Gastroesophageal sphincter (tissue), 4 donors: ENCODE measurements at places on chromosomes 13 and 19.
A peak's percentile ranks its signal among the peaks of the same experiment; 100 is the strongest.

DNA sequence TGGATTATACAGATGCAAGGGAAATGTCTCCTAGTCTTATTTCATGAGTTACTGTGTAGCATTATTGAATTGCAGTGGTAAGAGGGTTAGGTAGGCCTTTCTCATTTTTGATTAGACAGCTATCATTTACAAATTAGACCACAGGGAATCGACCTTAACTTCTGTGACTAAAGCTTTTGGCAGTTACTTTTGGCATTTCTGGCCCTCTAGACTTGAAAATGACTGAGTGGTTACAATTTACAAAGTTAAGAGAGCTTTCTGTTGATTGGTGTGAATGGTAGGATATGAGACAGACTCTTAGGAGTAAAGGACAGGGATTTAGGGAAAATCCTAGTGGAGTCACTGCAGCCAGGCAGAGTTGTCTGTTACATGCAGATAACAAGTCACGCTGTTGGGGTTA is 86.1 kb downstream of the GGACT start:
- ATAC-seq, result no peak

- ATAC-seq, result no peak
Measured at GRCh38 chr19:12834976-12835757, 788 bp upstream of the RTBDN start.

DNA sequence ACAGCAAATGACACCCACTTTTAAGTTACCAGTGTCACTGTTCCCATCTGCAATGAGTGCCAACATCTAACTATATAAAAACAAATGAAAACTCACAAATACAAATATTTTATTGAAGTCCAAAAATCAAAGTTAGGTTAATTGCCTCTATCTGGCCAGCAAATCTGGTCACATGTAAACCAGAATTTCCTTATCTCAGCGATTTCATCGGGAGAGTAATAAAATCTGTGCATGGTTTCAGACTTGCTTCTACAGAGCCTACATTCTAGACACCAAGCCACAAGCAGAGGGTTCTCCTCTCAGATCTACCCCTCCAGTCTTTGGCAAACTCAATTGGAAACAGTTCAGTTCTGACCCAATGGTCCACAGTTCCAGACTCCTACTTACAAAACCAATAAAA is 189.6 kb downstream of the ABCC4 start:
- ATAC-seq, result no peak

DNA sequence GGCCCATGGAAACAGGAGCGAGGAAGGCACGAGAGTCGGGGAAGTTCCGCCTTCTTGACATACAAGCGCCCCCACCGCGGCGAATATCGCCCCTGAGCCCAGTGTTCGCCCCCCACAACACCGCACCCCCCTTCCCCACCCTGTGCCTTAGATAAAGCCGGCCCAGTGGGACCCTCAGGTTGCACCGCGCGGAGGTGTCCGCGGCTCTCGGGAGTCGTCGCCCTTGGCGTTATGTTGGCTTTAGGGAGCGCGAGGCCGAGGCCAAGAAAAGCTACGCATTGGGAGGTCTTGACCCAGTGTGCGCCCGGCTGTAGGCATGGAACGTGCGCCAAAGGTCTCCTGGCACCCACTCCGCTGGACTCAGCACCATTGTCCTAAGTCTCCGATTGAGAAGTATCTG is 603 bp upstream of the ZNF132 start:
- ATAC-seq, result peak; percentile 4

DNA sequence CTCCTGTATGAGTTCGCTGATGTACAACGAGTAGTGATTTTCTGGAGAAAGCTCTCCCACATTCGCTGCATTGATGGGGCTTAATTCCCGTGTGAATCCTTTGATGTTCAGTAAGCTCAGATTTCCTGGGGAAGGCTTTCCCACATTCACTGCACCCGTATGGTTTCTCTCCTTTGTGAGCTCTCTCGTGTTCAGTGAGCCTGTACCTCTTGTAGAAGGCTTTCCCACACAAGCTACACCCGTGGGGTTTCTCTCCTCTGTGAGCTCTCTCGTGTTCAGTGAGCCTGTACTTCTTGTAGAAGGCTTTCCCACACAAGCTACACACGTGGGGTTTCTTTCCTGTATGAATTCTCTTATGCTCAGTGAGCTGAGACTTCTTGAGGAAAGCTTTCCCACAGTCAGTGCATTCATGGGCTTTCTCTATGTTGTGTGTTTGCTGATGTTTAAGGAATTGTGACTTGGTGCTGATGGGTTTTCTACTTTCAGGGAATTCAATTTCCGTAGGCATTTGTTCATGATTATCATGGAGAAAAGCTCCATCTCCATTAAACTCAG is 3.5 kb upstream of the ZNF577 start:
- no peak for ATAC-seq

- ATAC-seq, result no peak
Measured at GRCh38 chr19:1271528-1272422, 2.6 kb downstream of the CIRBP start.

GRCh38 chr13:74005320-74006157 is 128.7 kb downstream of the KLF12 start:
- no peak for ATAC-seq

DNA sequence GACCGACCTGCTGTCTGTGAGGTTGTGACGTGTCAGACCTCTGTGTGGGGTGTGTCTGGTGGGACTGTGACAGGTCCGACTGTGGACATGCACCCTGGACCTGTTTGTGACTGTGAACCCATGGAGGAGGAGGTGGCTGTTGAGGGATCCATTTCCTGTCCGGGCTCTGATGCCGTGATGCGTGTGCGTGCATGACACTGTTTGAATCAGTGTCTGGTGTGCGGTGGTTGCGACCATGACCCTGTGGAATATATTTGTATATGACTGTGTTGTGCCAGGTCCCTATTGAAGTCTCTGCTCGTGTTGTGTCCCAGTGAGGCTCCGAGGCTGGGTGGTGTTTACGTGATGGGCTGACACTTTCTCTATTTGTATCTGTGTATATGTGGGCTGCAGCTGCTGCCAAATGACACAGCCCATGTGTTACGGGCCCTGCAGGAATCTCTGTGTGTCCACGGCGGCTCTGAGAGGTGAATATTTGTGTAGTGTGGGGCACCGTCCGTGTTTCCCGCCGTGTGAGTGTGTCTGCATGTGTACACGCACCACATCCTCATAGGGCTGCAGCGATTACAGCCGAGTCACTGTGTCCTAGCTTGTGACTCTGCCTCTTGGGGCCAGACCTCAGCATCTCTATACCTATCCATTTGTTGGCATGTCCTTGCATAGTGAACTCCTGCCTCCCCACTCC is 18.3 kb downstream of the CCDC97 start:
- no peak for ATAC-seq

DNA sequence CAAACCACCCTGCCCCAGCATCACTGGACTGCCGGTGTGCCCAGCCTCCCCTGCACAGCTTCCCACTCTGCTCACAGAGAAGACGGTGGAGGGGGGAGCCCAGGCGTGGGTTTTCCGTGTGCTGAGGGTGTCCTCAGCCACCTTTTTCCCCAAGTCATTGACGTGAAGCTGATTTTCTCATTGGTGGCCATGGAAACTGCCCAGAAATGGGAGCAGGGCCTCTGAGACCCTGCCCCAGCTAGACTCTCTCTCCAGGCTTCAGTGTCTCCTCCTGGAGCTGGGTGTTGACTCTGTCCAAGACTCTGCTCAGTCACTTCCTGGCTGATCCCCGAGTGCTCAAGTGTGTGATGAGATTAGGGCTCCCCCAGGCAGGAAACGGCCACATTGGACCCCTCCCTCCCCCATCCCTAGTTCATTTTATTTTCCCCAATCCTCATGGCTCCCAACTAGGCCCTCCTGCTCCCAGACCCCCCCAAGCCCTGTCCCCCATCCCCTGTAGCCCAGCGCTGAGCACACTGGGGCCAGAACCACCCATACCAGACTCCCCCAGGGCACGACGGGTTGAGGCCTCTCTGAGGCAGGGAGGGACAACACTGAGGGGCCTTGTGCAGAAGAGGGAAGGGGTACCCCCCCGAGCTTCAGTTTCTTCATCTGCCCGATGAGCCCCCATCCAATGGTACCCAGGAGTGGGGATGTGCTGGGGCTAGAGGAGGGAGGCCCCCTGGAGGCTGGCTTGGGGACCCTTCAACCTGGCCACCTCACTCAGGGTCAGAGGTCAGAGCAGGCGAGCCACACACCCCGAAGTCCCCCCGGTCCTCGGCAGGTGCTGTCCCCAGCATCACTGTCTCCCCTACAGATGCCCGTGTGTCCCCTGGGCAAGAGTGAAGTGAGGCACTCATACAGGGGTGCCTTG is 1.2 kb upstream of the F2RL3 start:
- no peak for ATAC-seq

- no peak for ATAC-seq
Measured at GRCh38 chr13:33554919-33555791, 262.8 kb upstream of the RFC3 start.

DNA sequence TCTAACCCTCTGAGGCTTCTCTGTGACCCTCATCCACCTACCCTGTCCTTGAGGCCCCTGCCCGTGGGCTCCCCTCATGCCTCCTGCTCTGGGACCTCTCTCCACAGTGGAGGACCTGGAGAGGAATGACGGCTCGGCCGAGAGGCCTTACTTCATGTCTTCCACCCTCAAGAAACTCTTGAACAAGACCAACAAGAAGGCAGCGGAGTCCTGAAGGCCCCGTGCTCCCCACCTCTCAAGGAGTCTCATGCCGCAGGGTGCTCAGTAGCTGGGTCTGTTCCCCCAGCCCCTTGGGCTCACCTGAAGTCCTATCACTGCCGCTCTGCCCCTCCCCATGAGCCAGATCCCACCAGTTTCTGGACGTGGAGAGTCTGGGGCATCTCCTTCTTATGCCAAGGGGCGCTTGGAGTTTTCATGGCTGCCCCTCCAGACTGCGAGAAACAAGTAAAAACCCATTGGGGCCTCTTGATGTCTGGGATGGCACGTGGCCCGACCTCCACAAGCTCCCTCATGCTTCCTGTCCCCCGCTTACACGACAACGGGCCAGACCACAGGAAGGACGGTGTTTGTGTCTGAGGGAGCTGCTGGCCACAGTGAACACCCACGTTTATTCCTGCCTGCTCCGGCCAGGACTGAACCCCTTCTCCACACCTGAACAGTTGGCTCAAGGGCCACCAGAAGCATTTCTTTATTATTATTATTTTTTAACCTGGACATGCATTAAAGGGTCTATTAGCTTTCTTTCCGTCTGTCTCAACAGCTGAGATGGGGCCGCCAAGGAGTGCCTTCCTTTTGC is 10.8 kb upstream of the ILF3 start:
- ATAC-seq, result no peak

- peak; percentile 57 for ATAC-seq
Measured at GRCh38 chr19:15274477-15274876, 42.2 kb upstream of the EPHX3 start.

- ATAC-seq, result no peak
Measured at GRCh38 chr13:20387441-20387971, 138.2 kb downstream of the CRYL1 start.

GRCh38 chr13:48660361-48661076 is 6.8 kb downstream of the CYSLTR2 start:
- peak; percentile 55 for ATAC-seq

DNA sequence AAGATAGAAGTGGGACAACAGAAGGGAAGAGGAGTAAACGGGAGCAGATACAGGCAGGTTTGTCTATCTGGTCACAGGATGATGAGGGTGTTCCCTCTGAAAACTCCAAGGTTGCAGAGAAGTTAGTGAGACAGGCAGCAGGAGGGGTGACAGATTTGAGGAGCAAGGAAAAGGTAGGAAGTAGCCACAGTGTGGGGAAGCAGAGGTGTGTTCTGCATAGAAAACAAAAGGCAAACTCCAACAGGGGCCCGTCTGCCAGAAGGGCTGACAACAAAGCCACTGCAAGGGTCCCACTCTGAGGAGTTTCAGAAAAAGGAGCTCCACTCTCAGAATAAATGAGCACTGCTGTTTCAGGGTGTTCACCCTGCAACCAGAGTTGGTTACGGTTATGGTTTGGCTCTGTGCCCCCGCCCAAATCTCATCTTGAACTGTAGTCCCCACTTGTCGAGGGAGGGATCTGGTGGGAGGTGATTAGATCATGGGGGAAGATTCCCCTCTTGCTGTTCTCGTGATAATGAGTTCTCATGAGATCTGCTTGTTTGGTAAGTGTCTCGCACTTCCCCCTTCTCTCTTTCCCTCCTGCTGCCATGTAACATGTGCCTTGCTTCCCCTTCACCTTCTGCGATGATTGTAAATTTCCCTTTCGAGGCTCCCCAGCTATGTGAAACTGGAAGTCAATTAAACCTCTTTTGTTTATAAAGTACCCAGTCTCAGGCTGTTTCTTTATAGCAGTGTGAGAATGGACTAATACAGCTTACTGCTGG is 32.1 kb downstream of the SMAD9 start:
- peak; percentile 16 for ATAC-seq

- ATAC-seq, result no peak
Measured at GRCh38 chr19:11563532-11563931, 4.5 kb upstream of the ELOF1 start.

GRCh38 chr19:2026770-2027169 is 11.3 kb upstream of the BTBD2 start:
- no peak for ATAC-seq

- no peak for ATAC-seq
Measured at GRCh38 chr13:76503766-76504165, 382.4 kb downstream of the KCTD12 start.

DNA sequence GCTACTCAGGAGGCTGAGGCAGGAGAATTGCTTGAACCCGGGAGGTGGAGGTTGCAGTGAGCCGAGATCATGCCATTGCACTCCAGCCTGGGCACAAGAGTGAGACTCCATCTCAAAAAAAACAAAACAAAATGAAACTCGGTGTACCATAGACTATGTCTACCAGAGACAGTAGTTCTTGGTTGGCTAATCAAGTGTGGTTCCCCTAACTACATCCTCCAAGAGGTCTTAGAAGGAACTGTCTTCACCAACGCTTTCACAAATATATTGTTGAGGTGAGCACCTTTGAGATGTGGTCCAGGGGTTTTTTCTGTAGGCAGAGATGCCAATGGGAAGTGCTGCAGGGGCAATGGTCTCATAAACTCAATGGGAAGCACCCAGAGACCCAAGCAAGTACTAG is 48.0 kb downstream of the RFC3 start:
- ATAC-seq, result no peak

DNA sequence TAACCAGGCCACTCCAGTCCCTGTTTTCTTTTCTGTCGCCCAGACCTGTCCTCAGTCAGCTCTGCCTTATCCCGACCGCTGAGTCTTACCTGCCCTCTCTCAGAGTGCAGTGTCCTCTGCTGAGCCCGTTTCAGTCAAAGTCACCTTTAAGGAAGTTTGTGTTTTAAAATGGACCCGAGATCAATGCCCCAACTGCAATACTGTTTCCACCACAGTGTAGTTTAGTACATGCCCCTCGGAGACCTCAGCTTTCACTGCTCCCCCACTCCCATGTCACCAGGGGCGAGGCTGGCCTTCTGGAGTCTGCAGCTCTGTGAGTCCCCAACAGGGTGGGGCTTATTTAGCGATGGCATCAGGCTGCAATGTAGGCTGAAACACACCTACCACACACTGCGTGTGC is 248.4 kb upstream of the TSHZ3 start:
- ATAC-seq, result no peak
